Endodermal cell (in vitro differentiated cells): ENCODE measurements at places on chromosomes 5 and 9.
A peak's percentile ranks its signal among the peaks of the same experiment; 100 is the strongest.

GRCh38 chr9:137575364-137575715 lies 3.4 kb downstream of the DPH7 start:
- DNase-seq = no peak

GRCh38 chr5:30341466-30341865 lies 852.0 kb upstream of the CDH6 start:
- no peak for DNase-seq

- no peak for DNase-seq
These were observed 33.5 kb downstream of the CSNK1G3 start for GRCh38 chr5:123545506-123545905.

DNA sequence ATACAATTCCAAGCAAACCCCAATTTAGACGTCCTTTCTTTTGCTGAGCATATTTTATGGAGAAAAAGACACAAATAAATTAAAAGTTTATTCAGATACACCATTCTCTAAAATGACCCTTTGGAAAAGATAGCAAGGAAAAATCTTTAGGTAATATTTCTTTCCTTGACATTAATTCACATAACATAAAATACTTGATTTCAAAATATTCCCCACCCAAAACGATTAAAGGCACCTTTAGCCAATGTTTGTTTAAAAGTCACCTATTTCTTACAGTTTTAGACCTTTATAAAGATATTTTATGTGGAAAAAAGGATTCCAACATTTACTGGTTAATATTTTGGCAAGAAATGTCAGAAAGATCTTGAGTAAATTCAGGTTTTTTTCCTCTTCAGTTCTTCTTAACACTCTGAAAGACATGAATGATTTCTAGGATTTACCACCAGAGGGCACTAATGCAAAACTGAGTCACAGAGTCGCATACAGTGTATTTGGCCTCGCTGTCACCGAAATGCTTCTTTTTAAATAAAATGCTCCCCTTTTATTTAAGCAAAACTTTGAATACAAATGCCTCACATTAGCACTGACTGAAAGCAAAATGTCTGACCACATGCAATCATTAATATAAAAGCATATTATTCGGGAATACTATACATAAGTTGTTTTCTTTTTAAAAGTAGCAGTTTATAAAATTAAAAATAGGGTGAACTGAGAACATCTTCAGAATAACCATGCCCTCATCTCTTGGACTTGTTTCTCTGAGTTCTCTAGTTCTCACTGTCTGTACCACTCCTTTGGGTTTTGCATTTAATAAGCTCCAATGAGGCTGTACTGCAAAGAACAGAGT lies 122.5 kb downstream of the SLC1A3 start:
- DNase-seq = no peak

DNA sequence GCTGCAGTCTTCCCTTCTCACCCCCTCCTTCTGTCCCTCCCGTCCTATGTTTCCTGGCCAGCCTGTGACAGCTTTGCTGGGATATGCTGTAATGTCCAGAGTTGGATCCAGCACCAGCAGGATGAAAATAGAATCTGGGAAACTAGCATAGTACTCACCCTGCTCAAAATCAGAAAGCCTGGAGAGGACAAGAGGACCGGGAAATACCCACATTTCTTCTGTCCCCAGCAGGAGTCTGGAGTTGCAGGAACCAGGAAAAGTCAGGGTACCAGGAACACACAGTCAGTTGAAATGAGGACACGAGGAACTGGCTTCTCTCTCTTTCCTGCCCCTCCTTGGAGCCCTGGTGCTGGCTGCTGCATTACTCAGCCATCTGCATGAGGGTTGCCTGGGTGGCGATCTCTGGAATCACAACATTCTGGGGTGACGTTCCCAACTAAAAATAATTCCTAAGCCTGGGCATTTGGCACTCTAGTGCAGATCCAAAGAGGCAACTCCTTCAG lies 59.6 kb upstream of the NFIL3 start:
- no peak for DNase-seq

DNA sequence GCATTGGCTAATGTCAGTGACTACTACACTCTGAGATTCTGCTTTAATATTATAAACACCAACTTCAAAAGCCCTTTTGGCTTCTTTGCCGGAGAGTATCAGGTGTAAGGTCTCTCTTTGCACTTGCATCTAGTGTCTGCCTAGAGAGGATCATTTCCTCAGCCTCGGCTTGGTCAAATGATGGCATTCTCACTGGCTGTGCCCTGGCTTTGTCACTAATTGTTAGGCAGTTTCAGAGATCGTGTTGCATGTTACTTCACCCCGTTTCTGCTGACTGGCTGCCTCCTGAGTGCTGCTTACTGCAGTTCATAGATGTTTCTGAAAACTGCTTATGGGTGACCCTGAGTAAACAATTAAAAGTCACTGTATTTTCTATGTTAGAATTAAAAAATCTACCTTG lies 48.8 kb downstream of the SLC1A3 start:
- peak; percentile 68 for DNase-seq

- DNase-seq = peak; percentile 92
These were observed 71.5 kb downstream of the DAP start for GRCh38 chr5:10689391-10690081.

DNA sequence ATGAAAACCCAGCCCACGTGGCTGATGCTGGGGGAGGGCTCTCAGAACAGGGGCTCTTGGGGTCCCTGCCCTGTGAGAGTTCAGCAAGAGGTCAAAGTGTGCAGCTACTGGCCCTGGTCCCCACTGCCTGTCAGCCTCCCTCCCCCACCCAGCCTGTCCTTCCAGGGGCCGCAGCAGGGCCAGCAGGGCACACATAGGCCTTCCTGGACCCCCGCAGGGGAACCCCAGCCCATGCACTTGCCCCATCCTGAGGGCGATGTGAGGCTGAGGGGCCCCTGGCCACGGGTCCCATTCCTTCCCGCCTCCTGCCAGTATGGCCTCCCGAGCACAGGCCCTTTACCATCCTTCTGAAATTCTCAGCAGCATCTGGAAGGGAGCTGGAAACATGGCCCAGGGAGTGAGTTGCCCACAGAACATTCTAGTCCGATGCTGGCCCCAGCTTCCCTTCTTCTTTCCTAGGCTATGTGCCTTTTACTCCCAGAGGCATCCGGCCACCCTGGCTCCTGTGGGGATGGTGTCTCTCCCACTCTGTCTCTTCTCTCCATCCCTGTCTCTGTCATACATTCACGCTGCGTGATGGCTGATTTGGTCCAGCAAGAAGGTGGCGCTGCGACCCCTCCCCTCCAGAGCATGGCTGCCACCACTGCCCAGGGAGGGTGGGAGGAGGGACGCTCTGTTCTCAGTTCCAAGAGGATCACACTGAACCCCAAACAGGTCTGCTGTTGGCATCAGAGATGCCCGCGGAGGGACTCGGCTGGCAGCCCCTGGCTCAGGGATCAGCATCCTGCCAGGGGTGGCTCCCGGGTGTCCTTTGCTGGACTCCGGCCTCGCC lies 19.6 kb downstream of the MRPL36 start:
- peak; percentile 29 for DNase-seq

DNA sequence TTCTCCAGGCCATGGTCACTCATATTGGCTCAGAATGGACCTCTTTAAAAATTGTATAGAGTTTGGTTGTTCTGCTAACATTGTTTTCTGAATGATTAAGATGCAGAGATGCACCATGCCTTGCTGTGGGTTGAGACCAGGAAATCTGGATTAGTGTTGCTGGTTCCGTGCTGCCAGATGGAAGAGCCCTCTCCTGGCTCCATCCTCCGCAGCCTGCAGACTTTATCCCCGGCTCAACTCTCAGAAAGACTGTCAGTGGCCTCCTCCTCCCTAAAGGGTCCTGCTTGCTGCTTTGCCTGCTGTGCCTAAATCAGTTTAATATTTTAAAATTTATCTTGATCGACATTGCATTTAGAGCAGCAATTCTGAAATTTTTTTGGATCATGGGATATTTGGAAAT lies 196.7 kb downstream of the TENT4A start:
- DNase-seq = no peak

DNA sequence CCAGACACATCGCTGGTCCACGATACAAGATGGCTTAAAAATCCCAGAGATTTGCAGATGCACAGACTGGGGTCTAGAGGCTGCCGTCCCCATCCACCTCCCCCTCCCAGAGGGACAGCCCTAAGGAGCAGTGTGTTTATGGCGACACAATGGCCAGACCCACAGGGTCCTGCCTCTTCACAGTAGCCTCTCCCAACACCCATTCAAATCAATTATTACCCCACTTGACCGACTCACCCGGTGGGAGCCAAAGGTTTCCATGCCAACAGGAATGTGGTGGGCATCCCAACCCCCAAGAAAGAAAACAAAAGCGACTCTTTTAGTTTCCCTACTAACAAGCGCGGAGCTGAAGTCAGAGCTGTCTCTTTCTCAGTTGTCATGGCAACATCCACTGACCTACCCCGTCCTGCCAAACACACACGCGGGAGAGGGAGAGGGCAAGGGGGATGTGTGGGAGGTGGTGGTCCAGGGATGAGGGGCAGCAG lies 209.0 kb downstream of the TTLL11 start:
- peak; percentile 62 for DNase-seq

GRCh38 chr5:121138495-121138907 lies 674.4 kb downstream of the PRR16 start:
- DNase-seq = no peak

DNA sequence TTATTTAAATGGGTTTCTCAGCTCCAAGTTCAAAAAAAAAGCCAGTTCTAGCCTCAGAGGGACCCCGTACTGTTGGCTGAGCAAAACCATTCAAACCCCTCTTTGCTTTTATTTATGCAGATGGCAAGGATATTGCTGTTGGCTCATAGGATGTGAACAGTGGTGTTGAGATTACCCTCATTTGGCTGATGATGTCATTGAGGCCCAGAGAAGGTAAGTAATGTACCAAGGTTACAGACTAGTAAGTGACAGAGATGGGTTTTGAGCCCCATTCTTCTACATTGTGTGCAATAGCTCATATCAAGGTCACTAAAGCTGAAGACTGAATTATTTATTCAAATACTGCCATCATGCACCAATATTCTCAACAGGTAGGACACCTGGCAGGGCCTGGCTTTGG lies 122.2 kb upstream of the PCA3 start:
- no peak for DNase-seq

- DNase-seq = no peak
These were observed 455.0 kb upstream of the DMAC1 start for GRCh38 chr9:8254541-8254940.
